NCI-H82 (cell line): ENCODE measurements at places on chromosomes 3 and 15.

DNA sequence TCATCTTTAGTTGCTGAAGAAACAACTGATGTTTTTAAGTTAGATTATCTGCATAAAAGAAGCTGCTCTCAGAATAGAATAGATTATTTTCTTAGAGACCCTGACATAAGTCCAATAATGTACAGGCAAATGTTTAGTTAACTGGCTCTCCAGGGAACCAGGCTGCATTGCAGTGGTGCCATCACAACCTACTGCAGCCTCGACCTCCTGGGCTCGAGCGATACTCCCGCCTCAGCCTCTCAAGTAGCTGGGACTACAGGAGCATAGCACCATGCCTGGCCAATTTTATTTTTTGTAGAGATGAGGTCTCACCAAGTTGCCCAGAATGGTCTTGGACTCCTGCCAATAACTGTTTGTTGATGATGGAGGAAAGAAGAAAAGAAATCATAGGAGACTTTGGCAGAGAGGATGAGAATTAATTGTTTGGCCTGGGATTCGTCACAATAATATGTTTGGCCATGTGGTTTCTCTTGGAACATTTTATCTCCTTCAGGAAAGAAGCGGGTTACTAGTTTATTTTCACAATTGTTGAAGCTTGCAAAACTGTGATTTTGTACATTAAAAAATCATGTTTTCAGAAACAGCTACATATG, 429.2 kb downstream of the CADM2 start:
- no peak for DNase-seq

DNA sequence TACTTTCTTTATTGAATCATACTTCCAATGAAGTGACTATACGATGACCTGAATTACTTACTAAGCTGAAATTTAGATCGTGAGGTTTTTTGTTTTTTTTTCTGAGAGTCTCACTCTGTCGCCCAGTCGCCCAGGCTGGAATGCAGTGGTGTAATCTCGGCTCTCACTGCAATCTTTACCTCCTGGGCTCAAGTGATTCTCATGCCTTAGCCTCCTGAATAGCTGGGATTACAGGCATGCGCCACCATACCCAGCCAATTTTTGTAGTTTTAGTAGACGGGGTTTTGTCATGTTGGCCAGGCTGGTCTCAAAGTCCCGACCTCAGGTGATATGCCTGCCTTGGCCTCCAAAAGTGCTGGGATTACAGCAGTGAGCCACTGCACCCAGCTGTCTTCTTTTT, 28.7 kb downstream of the SPPL2A start:
- DNase-seq = no peak

DNA sequence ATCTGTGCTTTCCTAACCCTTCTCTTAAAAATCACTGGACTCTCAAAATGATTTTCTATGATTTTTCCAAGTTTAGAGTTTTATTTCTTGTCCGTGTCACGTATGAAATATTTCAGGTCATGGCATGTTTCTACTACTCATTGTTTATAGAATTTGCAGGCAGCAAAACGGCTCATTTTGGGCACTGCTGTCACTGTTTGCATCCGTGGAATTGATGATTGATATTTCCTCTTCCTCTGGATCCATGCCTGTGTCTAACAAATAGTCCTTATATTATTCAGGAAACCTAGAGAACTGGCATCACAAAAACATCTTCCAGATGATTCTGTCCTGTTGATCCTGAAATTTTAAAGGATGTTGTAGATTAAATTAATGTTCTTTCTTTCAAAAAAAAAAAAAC, 47.6 kb downstream of the LARS2 start:
- DNase-seq = no peak

DNA sequence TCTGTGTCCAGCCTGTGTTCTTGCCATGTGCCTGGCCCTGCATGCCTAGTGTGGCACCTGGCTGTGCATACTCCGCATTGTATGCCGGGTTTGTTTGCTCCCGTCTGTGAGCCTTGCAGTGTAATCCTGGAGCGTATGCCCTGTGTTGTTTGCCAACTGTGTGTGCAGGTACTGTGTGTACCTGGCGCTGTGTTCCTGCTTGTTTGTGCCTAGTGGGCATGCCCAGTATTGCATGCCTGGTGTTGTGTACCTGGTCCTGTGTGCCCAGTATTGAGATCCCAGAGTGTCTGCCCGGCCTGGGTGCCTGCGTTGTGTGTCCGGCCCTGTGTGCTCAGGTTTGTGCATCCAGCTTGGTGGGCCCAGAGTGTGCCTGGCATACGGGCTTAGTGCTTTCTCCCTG, 54.5 kb upstream of the CHRNA7 start:
- DNase-seq = peak; percentile 57

- no peak for DNase-seq
These were observed 216.3 kb downstream of the STAG1 start for GRCh38 chr3:136535906-136536305.

DNA sequence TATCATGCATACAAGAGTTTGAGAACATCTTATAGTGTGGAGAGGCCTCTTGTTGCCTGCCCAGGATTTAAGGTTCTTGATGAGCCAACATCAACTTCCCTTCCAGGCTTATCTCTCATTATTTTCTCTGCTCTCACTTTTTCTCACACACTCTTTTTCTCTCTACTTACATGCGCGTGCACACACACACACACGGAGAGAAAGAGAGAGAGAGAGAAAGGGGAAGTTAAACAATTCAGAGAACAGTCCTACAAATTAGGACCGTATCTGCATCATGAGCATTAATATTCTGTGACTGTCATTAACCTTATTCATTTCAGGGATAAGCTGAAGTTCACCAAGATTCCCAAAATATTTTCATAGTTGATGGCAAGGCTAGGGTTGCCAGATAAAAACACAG, 269.0 kb downstream of the ZNF621 start:
- no peak for DNase-seq

DNA sequence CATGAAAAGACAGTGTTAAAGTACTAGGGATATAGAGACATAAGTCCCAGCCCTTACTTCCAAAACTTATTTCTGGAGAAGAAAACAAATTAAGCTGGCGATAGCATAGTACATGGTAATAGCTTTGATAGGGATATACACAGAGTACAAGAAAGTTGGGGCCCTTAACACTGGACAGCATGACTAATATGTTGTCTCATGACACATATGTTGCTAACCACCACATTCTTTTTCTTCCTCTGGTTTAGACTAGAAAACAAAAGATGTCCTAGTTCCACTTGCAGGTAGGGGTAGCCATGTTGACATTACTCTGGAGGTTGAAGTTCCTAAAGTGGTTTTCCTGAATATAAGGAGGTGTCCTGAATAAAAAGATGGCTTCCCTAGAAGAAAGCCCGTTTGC, 75.3 kb downstream of the RFX7 start:
- DNase-seq = no peak

GRCh38 chr3:88259045-88259444, 109.3 kb downstream of the C3orf38 start:
- DNase-seq = no peak

GRCh38 chr3:128275316-128276145, 122.2 kb downstream of the EEFSEC start:
- no peak for DNase-seq

DNA sequence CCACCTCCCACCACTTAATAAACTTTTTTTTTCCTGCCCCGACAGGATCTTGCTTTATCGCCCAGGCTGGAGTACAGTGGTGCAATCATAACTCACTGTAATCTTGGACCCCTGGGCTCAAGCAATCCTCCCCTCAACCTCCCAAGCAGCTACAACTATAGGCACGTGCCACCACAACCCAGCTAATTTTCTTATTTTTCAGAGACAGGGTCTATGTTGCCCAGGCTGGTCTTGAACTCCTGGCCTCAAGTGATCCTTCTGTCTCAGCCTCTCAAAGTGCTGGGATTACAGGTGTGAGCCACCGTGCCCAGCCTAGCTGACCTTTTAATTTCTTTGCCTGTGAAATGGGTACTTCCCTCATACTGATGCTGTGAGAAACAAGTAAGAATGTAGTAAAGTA, 3.9 kb upstream of the C15orf40 start:
- DNase-seq = no peak
